ENCODE measurements at places on chromosomes 1 and 21. TPM values are rescaled to one million over a fixed set of nuclear protein-coding genes. Genes with fewer than 3 reads are reported as not detected.

RHOU gene
- 0.17 TPM for total RNA-seq

ADAMTS5 gene
- total RNA-seq, result 5.4 TPM

IFI44L gene
- total RNA-seq, result 5.9 TPM

TSSK3 gene
- total RNA-seq, result 0.86 TPM

KCNA3 gene
- 0.16 TPM for total RNA-seq

SLAMF1 gene
- not detected for total RNA-seq

S100A1 gene
- total RNA-seq, result not detected

FMO3 gene
- 0.77 TPM for total RNA-seq

PLA2G2D gene
- total RNA-seq, result not detected

PDC gene
- total RNA-seq, result not detected

VPS13D gene
- total RNA-seq, result 24.7 TPM

LCE2B gene
- not detected for total RNA-seq

DMBX1 gene
- total RNA-seq, result not detected

SPOCD1 gene
- 17.4 TPM for total RNA-seq

S100A5 gene
- 0.77 TPM for total RNA-seq

HPDL gene
- total RNA-seq, result 0.26 TPM

B3GALT2 gene
- total RNA-seq, result 0.32 TPM
